RWPE1 (cell line): ENCODE measurements at places on chromosomes 1 and 21.

GRCh38 chr1:55155522-55155921, 59.6 kb downstream of the USP24 start:
- peak; percentile 20 for DNase-seq

GRCh38 chr1:197890936-197891335, 11.5 kb upstream of the C1orf53 start:
- no peak for DNase-seq

DNA sequence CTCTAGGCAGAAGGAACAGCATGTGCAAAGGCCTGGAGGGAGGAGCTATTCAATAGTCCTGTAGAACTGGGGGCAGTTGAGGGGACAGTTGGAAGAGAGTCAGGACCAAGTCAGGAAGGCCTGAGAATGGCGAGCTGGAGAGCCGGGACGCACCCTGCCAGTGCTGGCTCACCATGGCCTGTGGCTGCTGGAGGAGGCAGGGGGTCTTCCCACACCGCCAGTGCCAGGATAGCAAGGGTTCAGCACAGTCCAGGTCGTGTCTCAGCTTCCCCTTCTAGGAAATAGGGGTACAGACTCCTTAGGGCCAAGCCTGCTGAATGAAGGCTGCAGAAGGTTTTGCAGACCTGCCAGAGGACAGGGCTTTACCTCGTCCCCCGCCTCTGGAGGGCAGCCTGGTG, 7.3 kb downstream of the PODN start:
- DNase-seq, result no peak

- no peak for DNase-seq
Observed at GRCh38 chr1:223611936-223612335, 53.6 kb downstream of the CAPN8 start.
